Fibroblast of skin of back (primary cell): ENCODE measurements at places on chromosomes 6 and 20.

DNA sequence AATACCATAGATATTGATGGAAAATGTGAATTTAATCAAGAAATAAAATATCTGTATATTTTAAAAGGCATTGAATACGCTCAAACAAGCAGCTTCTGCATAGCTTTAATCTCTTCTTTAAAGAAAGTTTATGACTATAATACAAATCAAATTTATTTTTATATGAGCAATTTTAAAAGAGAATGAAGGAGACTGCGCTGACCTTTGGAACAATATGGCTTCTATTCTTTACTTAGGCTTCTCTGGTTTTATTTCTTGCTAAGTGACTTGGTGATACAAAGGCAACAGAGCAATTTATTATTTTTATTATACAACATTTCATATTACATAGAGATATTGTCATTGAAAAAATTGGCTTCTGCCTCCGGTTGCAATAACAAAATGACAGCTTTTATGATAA lies 776.7 kb downstream of the TBC1D32 start:
- DNase-seq = no peak

DNA sequence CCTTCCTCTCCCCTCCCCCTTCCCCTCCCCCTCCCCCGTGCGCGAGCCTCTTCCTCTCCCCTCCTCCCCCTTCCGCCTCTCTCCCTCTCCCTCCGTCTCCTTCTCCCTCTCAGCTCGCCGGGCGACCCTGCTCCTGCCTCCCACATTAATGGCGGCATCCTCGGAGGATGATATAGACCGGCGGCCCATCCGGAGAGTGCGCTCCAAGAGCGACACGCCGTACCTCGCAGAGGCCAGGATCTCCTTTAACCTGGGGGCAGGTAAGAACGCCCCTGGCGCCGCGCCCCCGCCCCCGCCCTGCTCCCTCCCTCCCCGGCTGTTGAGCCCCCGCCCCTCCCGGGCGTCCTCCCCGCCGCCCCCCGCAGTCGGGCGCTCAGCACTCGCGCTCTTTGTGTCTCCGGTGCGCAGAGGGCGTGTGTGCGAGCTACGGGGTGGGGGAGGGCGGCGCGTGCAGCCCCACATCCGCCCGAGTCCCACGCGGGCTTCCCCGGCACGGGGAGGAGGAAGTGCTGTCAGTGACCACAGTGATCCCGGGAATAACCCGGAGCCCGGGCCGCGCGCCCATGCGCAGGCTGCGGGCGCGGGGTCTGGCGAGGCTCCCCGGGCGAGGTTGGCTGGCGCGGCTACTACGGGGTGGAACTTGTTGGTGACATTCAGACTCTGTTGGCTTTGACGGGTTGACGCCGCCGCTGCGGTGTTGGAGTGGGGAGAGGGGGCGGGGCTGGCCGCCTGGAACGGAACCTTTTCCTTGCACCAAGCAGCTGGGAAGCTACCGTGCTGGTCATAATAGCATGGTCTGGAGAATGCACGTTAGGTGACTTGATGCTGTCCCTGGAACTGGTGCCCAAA lies 33.2 kb downstream of the PHACTR1 start:
- DNase-seq = no peak

- DNase-seq = no peak
These were observed 99.5 kb downstream of the LINC00237 start for GRCh38 chr20:21006611-21007010.

DNA sequence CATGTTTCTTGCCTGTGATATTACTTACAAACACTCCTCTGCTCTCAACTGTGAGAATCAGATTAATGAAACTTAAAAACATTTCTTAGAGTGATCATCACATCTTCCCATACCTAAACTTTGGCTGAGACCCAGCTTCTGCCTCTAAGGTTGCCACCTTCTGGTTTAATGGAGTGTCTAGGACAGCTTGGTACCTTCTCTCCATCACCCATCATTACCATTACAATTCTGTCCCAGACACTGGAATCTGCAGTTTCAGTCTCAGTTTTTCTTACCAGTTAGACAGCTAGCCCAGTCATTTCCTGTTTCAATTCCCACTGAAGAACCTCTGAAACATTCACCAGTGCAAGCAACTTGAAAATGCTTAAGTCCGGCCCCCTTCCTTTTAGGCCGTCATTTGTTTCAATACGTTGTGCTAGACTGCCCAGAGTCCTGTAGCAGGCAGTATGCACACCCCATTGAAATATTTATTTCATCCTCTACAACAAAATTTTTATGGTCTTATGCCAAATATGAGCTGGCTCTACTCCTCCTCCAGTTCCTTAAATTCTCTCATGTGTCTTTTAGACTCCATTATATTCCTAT lies 107.0 kb upstream of the FOXO3 start:
- DNase-seq = peak; percentile 81

DNA sequence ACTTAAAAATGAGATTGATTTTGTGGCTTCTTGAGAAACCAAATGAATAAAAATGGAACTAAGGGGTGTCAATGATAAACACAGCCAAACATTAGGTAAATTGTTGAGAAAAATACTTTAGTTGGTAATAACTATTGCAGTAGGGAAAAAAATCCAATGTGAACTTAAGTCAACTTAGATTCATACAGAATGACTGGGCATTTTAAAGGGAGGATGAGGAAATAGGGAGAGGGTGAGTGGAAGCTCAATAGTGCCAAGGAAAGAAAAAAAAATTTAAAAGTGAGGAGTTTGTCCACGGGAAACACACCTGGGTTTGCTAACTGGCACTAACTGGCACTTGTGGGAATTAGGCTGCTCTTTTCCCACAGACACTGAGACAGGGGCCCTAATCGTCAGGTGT lies 26.2 kb upstream of the PGK2 start:
- DNase-seq = no peak

GRCh38 chr6:34465531-34466241 lies at the start of gene PACSIN1:
Gene PACSIN1, plus strand, starts transcription at chr6:34466076. Its CDS starts 60,230 bp downstream, at chr6:34526306.
- no peak for DNase-seq

DNA sequence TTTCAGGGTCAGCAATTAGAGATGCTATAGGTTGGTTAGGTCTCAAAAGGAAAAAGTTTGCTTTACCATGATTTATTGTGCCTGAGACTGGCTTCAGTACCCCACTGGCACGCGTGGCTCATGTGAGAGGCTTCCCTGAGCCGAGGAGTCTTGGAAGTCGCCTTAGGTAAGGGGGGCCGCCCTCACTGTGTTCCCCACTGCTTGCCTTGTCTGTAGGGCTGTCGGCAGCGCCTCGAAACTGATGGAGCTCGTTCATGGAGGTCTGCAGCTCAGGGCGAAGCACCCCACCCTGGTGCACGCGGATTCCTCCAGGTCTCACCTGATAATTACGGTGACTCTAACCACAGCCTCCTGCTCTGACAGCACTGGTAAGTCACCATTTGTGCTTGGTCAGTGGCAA lies 39.2 kb downstream of the FRMD1 start:
- DNase-seq = no peak

- no peak for DNase-seq
These were observed 374.6 kb upstream of the JARID2 start for GRCh38 chr6:14871221-14871620.
